Vagina (tissue), 2 donors: ENCODE measurements at places on chromosomes 6 and 20.

- no peak for DNase-seq
Observed at GRCh38 chr6:154852687-154853086, 119.5 kb downstream of the SCAF8 start.

GRCh38 chr20:56840716-56841261 is 211.7 kb downstream of the TFAP2C start:
- no peak for DNase-seq

DNA sequence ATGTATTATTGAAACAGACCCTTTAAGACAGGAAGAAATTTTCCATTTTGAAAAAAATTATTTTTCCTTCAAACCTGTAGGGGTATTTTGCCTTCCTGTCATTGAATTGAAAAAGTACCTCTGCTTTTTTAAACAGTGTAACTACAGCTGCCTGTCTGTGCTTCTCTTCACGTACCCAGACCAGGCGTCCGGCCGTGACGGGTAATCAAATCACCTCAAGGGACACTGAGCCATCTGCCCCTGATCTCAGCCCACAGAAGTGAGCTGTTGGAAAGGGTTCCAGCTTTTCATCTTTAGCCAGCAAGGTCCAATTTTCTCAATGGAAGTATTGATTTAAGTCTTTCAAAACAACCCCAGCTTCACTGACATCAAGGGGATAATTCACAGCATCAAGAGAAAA is 58.0 kb downstream of the SLC35D3 start:
- no peak for DNase-seq

DNA sequence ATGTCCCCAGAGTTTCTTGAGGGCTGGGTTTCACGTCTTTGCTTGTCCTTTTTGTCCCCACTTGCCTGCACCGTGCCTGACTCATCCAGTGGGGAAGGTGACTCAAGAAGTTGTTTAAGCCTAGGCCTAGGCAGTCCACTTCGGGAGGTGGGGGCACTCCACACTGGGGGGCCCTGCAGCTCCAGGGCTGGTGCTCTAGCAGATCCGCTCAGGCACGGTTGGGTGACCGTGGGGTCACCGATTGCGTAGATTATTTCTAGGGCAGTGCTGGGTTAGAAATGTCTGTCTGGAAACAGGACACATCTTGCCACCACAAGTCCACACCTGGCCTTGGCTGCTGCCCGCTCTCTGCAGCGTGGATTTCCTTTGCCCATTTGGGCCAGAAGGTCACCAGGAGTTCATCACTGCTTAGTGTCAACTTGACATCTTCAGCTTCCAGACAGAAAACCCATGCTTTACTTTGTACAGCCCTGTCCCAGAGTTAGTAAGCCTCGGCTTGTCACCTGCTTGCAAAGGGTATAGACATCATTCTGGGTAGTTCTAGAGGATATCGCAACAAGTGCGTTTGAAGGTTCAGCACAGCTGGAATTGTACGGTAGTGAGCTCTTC is 13.6 kb upstream of the C20orf144 start:
- no peak for DNase-seq

DNA sequence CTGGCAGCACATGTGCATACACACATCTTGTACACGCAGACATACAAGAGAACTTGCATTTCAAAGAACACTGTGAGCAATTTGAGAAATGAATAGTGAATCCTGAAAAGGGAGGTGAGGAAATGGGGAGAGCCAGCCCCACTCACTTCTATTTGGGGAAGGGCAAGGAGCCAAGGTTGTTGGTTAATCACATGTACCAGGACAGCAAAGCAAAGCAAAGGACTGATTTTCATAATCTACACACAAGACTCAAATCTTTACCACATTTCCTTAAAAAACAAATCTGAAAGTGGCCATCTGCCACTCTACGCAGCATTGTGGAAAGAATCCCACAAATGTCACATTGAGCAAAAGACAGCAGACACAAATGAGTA is 35.0 kb upstream of the KIF16B start:
- DNase-seq, result no peak

DNA sequence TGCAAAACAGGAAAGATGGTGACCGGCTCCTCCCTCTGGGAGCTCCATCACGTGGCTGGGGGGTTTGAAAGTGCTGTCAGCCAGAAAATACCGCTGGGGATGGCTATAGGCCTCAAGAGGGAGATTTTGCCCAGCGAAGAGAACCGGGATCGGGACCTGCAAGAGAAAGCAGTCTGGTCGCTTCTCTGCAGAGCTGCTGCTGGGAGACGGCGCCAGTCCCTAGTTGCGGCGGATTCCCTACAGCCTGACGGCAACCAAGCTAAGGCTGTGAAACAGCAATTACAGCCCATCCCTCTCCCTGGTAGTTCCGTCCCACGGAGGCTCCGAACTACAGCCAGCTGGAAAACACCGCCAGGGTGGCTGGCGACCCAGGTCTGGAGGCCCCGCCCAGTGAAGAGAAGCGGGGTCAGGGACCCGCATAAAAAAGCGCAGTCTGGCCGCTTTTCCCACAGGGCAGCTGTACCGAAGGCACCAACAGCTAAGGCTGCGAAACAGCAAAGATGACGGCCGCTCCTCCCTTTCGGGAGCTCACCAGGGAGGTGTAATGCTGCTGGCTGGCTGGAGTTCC is 238.1 kb upstream of the IRAK1BP1 start:
- DNase-seq, result no peak

DNA sequence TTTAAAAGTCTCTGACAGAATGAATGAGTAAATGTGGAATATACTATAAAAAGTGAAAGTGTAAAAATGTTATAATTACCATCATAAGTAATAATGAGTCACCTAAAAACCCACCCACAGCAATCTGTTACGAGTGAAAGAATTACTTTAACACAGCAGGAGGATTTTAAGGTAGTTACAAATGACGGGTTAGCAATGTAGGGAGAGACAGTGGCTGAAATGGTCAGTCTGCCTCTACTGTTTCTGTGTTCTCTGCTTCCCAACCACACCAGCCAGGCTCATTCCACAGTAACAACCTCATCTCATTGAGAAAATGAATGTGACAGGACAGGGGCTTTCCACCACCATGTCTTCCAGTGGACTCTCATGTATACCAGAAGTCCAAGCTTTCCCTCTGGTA is 124.4 kb upstream of the KCNK16 start:
- no peak for DNase-seq

DNA sequence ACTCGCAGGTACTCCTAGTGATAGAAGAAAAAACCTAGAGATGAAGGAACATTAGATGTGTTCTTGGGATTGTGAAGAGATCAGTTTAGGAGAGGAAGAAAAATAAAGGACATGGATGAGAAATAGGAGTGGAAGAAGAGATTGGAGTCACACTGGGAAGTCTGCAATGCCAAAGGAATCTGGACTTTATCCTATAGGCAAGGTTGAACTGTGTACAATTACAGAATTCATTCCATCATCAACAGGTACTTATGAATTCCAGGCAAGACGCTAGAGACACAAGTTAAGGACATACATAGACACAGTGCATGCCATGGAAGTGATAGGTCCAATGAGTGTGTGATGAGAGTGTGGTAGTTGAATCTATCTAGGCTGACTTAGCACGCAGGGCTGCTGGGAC is 101.3 kb downstream of the EDN1 start:
- DNase-seq, result no peak

DNA sequence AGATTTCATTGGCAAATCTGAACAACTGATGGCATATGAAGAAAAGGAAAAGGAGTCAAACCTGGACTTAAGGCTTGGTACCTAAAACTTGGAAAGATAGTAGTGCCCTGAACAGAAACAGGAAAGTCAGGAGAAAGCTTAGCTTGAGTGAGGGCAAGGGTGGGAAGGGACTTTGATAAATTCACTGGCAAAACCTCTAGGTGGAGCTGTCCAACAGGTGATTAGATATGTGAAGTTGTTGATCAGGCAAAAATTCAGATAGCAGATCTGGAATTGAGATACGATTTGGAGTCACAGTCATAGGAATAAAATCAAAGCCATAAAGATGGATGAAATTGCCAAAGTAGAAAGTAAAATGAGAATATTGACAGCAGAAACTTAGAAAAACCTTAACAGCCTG is 16.1 kb upstream of the ZNF292 start:
- DNase-seq, result no peak

GRCh38 chr6:36809941-36810803 is 29.1 kb downstream of the CPNE5 start:
- DNase-seq, result no peak

DNA sequence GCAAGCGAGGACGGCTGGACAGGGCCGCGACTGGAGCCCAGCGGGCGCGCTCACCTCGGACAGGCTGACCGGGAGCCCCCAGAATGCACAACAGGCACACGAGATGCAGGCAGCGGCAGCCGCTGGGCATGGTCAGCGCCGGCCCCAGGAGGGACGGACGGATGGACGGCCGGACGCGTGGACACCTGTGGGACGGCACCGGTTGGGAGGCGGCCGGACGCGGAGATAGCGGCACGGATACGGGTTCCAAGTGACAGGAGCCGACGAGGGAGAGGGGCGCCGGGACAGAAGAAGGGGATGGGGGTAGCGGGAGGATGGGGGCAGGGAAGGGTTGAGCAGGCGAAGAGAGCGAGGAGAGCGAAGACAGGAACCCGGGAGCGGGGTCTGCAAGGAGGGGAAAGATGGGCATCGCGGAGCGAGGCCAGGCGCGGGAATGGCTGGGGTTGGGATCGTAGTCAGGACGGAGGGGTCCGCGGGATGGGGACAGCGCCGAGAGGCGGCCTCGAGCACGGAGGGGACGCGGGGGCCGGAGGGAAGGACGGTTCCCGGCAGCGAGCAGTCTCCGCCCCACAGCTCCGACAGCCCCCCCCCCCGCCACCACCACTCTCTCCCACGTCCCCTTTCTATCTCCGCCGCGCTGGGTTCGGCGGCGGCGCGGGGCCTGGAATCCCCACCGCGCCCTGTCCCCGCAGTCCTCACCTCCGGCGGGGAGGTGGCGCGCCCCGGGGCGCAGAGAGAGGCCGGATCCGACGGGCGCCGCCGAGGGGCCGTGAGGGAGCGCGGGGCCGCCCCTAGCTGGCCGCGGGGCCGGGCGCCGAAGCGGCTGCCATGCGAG is 435 bp downstream of the DLK2 start:
- DNase-seq, result no peak

DNA sequence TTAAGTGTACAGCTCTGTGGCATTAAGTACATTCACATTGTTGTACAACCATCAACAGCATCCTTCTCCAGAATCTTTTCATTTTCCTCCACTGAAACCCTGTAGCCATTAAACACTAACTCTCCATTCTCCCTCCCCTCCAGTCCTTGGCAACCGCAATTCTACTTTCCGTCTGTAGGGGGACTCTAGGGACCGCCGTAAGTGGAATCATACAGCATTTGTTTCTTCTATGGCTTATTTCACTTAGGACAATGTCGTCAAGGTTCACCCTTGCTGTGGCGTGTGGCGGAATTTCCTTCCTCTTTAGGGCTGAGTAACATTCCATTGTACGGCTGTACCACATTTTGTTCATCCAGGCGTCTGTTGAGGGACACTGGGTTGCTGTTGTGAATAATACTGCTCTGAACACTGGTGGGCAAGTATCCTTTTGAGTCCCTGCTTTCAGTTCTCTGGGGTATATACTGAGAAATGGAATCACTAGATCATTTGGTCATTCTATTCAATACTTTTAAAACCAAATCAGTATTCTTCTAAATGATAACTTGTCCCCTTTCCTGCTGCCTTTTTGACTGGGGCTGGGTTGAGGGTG is 50.7 kb downstream of the PPP1R3G start:
- peak; percentile 34 for DNase-seq

DNA sequence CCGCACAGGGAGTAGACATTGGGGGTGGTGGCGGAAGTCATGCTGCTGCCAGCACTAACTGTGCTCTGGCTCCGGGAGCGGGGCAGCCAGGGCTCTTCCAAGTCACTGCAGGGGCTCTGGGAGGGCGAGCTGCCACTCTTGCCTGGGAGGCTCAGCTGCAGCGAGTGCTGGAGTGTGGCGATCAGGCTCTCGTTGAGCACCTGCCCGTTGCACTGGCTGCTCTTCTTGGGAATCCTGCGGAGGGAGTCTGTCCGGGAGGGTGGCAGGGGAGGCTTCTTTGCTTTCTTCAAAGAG is 28.0 kb downstream of the HEBP2 start:
- no peak for DNase-seq

DNA sequence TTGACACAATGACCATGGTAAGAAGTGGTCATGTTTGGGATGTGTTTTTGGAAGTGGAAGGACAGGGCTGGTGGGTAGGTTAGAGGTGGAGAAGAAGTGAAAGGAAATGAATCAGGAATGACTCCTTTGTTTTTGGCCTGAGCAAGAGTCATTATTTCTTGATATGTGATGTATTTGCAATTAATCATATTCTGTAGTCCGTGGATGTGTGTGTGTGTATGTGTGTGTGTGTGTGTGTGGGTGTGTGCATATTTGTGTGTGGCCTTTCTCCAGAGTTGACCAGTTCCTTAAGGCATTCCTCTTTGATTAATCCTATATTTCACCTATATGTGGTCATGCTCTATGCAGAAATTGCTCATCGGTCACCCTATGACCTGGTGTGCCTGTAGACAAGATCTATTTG is 130.7 kb downstream of the UTRN start:
- DNase-seq, result no peak

GRCh38 chr6:52526634-52527033 is 50.2 kb downstream of the TRAM2 start:
- DNase-seq, result no peak

GRCh38 chr20:13571662-13572061 is 67.1 kb downstream of the TASP1 start:
- no peak for DNase-seq

DNA sequence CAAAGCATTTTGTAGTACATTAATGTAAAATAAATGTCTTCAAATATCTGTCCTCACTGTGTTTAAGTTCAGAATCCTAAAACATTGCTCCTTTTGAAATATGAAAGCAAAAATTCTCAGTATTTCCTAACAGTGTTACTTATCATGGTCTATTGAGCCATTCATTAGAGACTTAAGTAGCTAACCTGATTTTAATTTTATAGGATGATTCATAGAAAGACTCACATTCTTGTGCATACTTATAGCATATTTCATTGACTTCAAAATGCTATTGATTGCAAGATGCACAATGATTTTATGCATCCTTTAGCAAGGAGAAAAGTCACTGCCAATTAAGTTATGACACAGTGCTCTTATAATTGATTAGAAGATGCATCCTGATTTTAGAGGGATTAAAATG is 85.7 kb downstream of the HIVEP1 start:
- DNase-seq, result no peak

DNA sequence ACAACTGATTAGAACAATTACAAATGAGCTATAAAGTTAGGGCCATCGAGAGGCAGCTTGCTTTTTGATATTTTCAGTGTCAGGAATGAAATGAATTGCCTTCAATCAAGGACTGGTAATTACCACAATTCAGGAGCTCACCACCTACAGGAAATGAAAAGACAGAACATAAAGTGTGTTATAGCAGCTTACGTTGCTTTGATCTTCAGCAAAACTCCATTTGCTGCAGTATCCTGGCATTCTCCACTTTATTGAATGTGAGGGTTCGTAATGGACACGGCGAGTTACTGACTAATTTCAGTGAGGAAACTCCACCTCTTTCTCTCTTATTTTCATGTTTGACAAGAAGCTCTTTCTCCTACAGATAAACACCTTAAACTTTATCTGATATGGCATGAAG is 440.0 kb upstream of the HSF2 start:
- no peak for DNase-seq

GRCh38 chr6:130132286-130132701 is 90.5 kb downstream of the SAMD3 start:
- no peak for DNase-seq
